ENCODE measurements at places on chromosomes 1 and 21. TPM values are rescaled to one million over a fixed set of nuclear protein-coding genes. Genes with fewer than 3 reads are reported as not detected.

Gene SPRR2G
- total RNA-seq, result not detected

Gene FMOD
- total RNA-seq, result 119 TPM

- peaks cover 3% of the 10 kb centered on the region for H3K4me1 ChIP-seq
- H3K4me3 ChIP-seq, result no peak overlapping the region
- H3K27ac ChIP-seq, result peak overlapping the region; percentile 79
These were observed 30.4 kb downstream of the IFNGR2 start for GRCh38 chr21:33433425-33434114.

Gene CHD5
- total RNA-seq, result not detected
